ENCODE measurements at places on chromosomes 2 and 18.

DNA sequence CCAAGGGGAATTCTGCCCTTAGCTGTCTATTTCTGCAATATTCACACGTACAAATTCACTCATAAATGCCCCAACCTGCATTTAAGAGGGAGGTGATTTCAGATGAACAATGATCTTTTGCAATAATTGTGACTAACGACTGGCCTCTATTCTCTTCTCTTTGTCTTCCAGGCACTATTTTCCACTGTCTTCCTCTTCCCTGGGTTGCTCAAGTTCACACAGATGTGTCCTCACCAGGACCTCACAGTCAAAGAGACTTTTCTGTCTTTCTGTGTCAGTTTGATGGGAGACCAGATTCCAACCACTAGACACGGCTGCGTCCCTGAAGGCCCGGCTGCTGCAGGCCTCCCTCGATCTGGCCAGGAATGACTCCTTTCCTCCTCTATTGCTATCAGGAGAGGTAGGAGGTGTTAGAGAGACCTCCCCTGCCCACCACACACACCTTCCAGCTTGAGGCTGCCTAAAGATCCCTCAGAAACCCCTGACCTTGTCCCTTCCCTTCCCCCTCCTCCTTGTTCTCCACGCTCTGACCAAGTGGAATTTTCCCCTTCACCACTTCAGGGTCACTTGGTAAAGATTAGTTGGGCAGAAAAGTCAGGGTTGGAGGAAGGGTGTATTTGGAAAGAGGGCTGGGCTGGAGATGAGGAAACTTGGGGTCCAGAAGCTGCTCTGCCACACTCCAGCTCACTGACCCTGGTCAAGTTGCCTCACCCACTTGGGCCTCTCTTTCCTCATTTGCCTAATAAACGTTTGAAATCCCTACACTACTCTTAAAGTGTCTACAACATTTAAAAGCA, 109.2 kb upstream of the COPS8 start:
- DNase-seq: no peak

GRCh38 chr2:181008407-181008806, 28.0 kb downstream of the UBE2E3 start:
- no peak for DNase-seq

- DNase-seq: no peak
These were observed 38.0 kb upstream of the GPD2 start for GRCh38 chr2:156398176-156398575.

DNA sequence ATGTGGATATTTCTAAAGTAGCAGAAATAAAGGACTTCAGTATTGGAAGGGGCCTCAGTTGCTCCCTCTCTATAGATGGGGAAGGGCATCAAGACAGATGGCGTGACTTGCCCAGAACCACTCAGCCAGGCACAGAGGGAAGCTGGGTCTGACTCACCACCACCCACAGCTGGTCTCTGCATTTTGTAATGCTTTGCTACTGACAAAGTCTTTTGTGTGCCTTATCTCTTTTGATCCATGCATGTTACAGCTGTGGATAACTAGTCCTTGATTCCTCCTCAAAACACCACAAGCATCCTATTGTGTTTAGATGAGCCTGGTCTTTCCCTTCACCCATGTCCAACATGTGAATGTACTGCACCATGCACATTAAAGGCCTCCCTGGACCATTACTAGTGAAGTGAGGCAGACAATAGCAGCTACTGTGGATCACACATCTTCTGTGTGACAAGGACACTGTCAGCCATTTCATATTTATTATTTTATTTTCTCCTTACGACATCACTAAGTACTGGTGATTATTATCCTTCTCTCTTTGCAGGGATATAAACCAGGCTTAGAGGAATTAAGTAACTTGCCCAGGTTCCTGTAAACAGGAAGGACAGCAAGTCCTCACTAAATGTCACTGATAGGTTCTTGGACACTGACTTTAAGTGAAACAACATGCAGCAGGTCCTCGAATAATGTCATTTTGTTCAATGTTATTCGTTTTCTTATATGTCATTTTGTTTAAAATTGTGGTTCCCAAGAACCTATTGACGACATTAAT, 29.6 kb upstream of the IL37 start:
- no peak for DNase-seq

- DNase-seq: peak; percentile 49
These were observed 46.6 kb downstream of the KCMF1 start for GRCh38 chr2:85017411-85018048.

DNA sequence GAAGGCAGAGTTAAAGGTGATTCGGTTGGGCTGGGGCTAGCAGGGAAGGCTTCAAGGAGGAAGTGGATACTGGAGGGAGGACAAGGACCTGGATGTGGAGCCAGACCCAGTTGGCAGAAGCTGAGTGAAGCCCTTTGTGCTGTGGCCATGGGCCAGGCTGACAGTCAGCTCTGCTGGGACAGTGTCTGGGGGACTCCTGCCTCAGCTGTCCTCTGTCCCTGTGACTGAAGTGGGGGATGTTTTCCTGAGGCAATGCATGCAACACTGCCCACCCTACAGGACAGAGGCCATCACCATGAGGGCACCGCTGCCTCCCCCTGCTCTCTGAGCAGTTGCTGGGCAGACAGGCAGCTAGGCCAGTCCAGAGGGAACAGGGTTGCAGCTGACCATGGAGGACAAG, 40.0 kb downstream of the ST8SIA5 start:
- DNase-seq: no peak

- DNase-seq: peak; percentile 9
These were observed 566.0 kb downstream of the TMX3 start for GRCh38 chr18:68148863-68149262.

DNA sequence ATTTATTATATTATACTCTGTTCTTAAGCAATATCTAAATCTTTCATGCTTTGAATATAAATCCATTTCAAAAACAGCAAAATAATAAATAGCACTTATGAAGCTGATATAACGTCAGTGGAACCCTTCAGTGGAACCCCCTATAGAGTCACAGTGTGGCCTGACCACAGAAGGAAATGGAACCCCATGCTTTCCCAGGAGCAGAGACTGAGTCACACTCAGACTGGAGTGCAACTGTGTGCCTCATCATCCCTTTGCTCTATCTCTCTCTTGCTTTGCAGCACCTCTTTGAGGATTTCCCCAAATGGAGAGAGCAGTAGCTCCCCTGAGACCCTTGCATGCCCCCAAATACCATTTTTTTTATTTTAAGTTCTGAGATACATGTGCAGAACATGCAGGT, 13.1 kb downstream of the NXPH2 start:
- DNase-seq: no peak

- no peak for DNase-seq
These were observed 17.3 kb upstream of the IMPA2 start for GRCh38 chr18:11963991-11964484.

DNA sequence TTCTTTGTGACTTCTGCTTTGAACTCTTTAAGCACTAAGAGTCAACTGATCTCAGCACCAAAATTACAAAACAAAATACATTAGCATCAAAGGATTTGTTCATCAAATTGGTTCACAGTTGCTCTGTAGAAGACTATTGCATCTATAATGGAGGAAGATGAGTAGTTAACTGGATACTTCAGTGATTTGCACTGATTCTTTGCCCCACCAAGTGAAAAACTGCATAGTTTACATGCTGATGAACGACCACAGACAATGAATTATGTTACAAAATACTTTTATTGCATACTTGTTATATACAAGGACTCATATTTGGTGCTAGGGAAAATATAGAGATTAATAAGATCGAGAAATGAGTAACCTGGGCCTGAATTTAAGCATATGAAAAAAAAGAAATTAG, 107.2 kb downstream of the SCG2 start:
- no peak for DNase-seq

GRCh38 chr18:24201699-24202687, 63.1 kb downstream of the CABYR start:
- DNase-seq: no peak

DNA sequence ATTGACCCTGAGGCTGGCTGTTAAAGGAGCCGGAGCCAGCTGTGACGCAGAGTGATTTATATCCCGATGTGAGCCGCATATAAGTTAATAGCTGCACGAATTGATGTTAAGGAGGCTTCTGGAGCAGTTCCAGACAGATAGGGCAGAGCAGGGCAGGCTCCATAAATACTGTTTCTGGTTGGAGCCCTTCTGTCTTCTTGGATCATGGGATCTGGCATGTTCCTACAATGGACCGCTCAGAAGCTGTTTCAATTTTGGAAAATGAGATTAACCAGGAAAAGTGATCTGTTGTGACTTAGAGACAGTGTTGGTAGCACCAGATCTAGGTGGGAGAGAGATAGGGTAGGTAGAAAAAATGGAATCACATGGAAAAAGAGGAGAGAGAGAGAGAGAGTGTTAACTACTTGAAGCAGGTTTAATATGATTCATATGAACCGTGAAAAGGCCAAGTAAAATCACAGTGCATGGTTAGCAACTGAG, 4.8 kb upstream of the IGFBP5 start:
- DNase-seq: peak; percentile 49

DNA sequence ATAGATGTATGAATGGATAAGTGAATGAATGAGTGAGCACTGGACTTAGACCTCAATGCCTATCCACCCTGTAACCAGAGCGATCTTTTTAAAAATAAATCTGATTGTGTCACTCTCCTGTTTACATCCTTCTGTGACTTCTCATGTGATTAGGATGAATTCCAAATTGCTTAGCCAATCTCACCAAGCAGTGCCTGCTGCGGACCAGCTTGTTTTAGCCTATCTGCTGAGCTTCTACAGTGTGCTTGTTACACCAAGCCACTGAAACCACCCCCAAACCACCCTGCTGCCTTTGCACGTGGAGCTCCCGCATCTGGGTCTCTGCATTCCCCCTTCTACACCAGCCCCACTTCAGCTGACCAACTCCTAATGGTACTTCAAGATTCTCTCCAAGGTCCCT, 265.4 kb downstream of the EN1 start:
- DNase-seq: no peak

GRCh38 chr2:237405605-237406004, 8.4 kb downstream of the COL6A3 start:
- DNase-seq: no peak

GRCh38 chr2:168188002-168188401, 59.4 kb downstream of the STK39 start:
- no peak for DNase-seq

DNA sequence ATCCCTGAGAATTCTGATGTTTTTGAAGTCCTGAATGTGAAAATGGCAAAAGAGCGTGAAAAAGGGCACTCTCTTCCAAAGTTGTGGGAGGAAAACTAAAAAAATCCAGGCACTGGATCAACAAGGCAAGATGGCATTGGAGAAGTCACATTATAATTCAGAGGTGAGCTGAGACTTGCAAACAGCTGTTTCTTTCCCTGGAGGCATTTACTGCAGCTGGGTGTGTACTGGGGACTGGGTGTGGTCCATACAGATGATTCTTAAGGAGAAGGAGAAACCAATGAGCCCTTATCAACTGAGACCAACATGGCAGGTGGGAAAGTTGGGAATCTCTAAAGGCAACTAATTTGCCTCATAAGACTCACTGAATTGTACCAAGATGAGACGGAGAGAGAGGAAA, 313.9 kb downstream of the TRIB2 start:
- DNase-seq: no peak

- DNase-seq: no peak
These were observed 57.2 kb upstream of the SPOPL start for GRCh38 chr2:138444411-138444810.

- DNase-seq: no peak
These were observed 137.1 kb downstream of the CTIF start for GRCh38 chr18:48675912-48676311.

All from eye (tissue), 1 donor.